Activated CD8-positive, alpha-beta T cell treated with anti-CD3 and anti-CD28 coated beads for 36 hours (primary cell): ENCODE measurements at places on chromosomes 11 and 22. TPM values are rescaled to one million over a fixed set of nuclear protein-coding genes. Genes with fewer than 3 reads are reported as not detected.

DNA sequence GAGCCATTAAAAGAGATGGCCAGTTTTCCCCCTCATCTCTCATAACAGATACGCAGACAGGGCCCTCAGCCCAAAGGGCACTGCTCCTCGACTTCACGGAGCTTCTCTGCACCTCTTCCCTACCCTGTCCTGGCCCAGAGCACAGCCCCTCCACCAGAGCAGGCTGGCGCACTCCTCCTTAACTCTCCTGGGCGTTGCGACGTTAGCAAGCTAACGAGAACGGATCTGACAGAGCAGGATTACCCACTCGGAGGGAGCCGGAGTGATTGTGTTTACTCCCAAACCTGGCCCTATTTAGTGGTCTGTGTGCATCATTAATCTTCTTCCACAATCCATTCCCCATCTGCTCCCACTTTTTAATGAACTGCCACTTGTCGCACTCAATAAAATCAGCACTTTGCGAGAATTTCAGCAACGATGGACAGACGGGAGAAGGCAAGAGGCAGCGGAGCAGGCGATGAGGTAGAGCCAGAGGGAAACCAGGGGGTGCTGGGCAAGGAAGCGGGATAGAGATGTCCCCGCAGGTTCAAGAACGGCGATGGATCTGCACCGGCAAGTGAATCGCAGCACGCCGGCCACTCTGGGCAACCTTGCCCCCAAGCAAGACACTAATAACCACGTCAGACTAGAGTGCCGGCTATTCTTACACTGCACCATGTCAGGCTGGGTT lies 159.4 kb downstream of the BUD13 start:
- no peaks in the 10 kb centered on the region for H3K36me3 ChIP-seq
- H3K27me3 ChIP-seq = peaks cover 7% of the 10 kb centered on the region
- no peak for DNase-seq
- no peak overlapping the region for H3K27ac ChIP-seq

DNA sequence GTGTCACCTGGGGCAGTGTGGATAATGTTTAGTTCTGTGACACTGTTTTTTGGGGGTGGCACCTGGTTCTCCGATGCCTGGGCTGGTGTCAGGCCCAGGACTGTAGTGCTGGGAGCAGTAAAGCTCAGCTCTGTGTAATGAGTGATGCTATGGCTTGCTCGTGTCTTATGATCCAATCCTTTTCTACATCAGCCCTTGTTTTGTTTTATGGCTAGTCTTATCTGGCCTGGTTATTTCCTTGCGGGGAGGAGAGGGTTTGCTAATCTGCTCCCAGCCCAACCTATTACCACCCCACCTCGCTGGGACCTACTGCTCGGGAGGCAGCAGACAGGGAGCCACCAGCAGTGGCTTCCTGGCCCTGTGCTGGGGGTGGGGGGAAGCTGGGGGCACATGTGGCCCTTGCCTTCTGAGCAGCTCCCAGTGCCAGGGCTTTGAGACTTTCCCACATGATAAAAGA lies 35.0 kb upstream of the TPBGL start:
- H3K27me3 ChIP-seq = peaks cover 1% of the 10 kb centered on the region
- no peak overlapping the region for H3K4me3 ChIP-seq
- H3K27ac ChIP-seq = no peak overlapping the region
- no peaks in the 10 kb centered on the region for H3K36me3 ChIP-seq
- no peak for DNase-seq

DNA sequence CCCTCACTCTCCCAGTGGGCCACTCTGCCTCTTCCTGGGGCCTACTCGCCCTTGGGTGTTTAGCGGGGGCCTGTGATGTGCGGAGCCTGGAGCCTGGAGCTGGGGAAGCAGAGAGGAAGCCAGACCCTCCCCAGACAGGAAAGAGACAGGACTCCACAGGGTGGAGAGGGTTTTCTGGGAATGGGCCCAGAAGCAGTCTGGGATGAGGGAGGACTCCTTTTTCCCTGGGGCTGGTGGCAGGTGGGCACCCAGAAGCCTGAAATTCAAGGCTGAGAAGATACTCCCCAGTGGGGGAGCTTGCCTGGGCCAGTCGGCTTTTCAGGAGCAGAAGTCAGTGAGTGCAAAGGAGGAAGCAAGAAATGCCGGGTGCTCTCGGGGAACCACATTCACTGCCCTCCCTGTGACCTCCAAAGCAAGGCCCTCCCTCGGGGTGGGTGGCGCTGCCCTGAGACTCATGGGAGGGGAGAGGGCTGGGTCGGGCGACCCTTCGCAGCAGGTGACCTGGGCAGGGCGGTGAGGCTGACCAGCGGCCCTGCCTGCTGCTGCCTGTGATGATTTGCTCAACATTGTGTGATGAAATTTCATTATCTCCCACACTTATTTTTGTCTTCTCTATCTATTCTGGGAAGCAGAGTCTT lies 1377.4 kb downstream of the BRD1 start:
- no peaks in the 10 kb centered on the region for H3K36me3 ChIP-seq
- H3K4me3 ChIP-seq = no peak overlapping the region
- DNase-seq = no peak
- no peak overlapping the region for H3K27ac ChIP-seq
- no peaks in the 10 kb centered on the region for H3K27me3 ChIP-seq
- H3K4me1 ChIP-seq = no peaks in the 10 kb centered on the region

HPS5 gene
- total RNA-seq = 16.0 TPM

DNA sequence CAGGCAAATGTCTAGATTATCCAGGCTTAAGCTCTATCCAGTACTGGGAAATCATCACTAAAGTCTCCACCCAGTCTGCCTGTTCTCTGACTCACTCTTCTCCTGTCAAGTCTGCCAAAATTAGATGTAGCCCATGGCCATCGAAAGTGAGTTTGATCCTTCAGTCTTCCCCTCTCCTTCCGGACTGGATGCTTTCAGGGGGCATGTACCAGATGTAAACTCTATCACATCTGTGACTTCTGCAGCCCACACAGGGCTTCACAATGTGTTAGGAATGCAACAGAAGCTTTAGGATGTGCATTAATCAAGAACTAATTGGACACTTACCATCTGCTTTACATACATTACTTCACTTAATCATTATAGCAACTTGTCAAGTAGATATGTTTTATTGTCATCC lies 12.3 kb downstream of the ME3 start:
- no peak overlapping the region for H3K4me3 ChIP-seq
- H3K27me3 ChIP-seq = no peaks in the 10 kb centered on the region
- H3K36me3 ChIP-seq = no peaks in the 10 kb centered on the region
- DNase-seq = no peak
- peaks cover 4% of the 10 kb centered on the region for H3K4me1 ChIP-seq

GRCh38 chr11:35619116-35619854 lies 1.0 kb downstream of the FJX1 start:
- H3K27me3 ChIP-seq = peaks cover 53% of the 10 kb centered on the region
- no peaks in the 10 kb centered on the region for H3K36me3 ChIP-seq
- H3K4me3 ChIP-seq = peak overlapping the region; percentile 66
- peak; percentile 42 for DNase-seq
- peaks cover 8% of the 10 kb centered on the region for H3K4me1 ChIP-seq
- H3K27ac ChIP-seq = no peak overlapping the region

- DNase-seq = no peak
- no peak overlapping the region for H3K4me3 ChIP-seq
- H3K4me1 ChIP-seq = peaks cover 49% of the 10 kb centered on the region
- H3K27ac ChIP-seq = peak overlapping the region; percentile 22
- no peaks in the 10 kb centered on the region for H3K36me3 ChIP-seq
These were observed 36.6 kb upstream of the PCF11 start for GRCh38 chr11:83120327-83120726.

OR51F1 gene
- total RNA-seq = not detected

- H3K27ac ChIP-seq = peak within 1 kb of the TSS; percentile 38
- H3K4me3 ChIP-seq = peak within 1 kb of the TSS; percentile 79
- peaks cover 4% of the 10 kb centered on the region for H3K36me3 ChIP-seq
- no peaks in the 10 kb centered on the region for H3K27me3 ChIP-seq
These were observed at the start of gene KCTD17 for GRCh38 chr22:37051391-37052385. Gene KCTD17 (plus strand): TSS chr22:37051742. CDS start chr22:37051761, 19 bp downstream.

- no peak overlapping the region for H3K4me3 ChIP-seq
- no peak for DNase-seq
- H3K27ac ChIP-seq = no peak overlapping the region
- no peaks in the 10 kb centered on the region for H3K36me3 ChIP-seq
- H3K27me3 ChIP-seq = no peaks in the 10 kb centered on the region
These were observed 277.4 kb downstream of the SOX6 start for GRCh38 chr11:16078936-16079335.

DNA sequence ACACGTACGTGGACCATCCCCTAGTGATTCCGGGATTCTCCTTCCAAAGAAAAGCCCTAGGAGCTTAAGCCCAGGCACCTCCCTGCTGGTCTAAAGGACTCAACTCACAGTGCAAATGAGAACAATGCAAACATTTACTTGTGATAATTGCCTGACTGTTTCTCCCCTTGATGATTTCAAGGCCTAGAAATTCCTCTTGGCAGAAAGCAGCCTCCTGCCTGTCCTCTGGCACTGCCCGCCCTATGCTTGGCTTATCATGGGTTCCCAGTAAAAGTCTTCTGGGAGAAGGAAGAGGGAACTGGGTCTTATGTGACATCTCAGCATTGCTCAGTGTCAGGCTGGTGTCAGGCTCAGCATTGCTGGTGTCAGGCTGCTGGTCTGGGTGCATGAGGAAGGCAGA lies 351.8 kb downstream of the SHANK2 start:
- no peaks in the 10 kb centered on the region for H3K4me1 ChIP-seq
- no peak for DNase-seq
- H3K27ac ChIP-seq = no peak overlapping the region
- peaks cover 2% of the 10 kb centered on the region for H3K27me3 ChIP-seq
- no peak overlapping the region for H3K4me3 ChIP-seq

TSSK2 gene
- not detected for total RNA-seq

GRCh38 chr11:86952221-86952875 lies 2.8 kb downstream of the FZD4 start:
- H3K36me3 ChIP-seq = no peaks in the 10 kb centered on the region
- H3K27me3 ChIP-seq = peaks cover 34% of the 10 kb centered on the region
- DNase-seq = no peak
- H3K4me3 ChIP-seq = no peak overlapping the region
